Ureter (tissue), 1 donor: ENCODE measurements at places on chromosomes 12 and 14. TPM values are rescaled to one million over a fixed set of nuclear protein-coding genes. Genes with fewer than 3 reads are reported as not detected.

DNA sequence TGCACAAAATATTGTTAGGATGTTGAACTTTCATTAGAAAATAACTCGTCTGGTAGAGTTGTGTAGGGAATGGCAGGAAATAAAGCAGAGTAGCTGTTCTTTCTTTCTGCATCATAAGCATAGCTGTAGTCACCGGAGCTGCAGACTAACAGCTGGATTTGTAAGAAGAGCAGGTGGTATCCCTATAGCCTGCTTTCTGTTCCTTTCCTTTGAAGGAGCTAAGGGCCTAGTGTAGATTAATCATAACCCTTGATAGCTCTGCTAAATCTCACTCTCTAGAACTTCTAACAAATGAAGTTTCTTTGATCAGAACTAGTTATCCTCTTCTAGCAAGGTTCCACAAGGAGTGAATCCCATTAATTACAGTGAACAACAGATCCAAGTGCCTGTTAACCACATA, 3.5 kb downstream of the LMO3 start:
- DNase-seq: no peak

DNA sequence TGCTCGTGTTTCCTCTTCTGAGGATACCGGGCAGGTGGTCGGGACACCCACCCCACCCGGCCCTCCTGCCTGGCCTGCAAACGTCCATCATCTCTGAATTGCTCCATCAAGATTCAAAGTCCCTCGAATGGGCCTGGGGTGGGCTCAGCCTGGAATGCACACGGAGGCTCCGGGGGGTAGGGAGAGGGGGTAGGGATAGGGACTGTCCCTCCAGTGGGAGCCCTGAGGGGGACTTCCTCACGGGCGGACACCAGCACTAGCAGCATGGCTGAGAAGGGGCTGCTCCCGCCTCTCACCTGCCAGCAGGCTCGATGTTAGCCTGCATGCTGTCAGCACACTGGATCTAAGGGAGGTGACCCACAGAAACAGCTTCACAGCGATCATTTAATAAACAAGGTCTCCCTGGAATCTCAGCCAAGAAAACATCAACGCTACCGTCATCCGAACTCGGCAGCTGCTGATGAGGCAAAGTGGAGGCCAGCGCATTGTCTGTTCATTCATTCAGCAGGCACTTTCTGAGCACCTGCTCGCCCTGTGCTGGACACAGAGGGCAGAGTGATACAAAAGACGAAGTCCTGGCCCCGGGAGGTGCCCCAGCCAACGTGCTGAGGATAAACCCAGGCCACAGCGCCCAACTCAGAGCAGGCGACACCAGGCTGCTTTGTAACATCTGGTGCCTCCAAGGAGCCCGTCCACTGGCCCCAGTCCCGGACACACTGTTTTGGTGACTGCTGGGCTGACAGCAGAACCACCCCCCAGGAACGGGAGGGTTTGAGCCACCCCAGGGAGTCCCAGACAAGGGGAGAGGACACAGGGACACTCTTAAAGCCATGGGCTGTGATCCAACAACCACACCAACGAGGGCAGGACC, 6.3 kb downstream of the TMEM179 start:
- no peak for DNase-seq

DNA sequence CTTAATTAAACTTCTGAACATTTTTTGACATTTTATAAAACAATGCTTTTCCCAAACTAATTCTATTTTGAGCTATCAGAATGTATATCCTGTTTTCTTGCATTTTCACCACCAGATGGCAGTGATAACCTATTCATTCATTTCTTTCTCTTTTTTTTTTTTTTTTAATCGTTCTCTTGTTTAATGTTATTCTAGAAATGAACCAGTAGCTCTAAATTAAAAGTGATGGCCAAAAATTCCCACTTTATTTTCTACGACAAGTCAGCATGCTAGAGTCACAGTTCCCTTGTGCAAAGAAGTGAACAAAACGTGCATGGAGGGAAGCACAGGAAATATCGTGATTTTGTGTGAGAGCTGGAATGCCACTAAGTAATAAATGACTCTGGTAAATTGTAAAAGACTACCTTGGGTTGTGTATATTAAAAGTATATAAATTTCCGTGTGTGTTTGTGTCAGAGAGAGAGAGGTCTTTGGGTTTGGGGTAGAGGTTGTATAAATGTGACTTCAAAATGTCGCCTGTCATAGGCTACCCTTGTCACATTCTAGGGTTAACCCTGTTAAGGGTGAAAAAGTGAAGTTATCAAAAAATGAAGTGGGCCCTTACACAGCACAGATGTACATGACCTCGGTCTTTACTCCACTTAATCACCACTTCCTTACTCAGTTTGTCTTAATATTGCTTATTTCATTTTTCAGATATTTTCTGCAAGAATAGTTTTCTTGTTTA, 40.4 kb upstream of the LDHB start:
- DNase-seq: no peak

GRCh38 chr12:2411616-2412304, 359.0 kb downstream of the CACNA1C start:
- DNase-seq: no peak

The RGS6 gene
- 1.1 TPM for total RNA-seq
